NAMALWA (cell line): ENCODE measurements at places on chromosomes 12 and 14.

DNA sequence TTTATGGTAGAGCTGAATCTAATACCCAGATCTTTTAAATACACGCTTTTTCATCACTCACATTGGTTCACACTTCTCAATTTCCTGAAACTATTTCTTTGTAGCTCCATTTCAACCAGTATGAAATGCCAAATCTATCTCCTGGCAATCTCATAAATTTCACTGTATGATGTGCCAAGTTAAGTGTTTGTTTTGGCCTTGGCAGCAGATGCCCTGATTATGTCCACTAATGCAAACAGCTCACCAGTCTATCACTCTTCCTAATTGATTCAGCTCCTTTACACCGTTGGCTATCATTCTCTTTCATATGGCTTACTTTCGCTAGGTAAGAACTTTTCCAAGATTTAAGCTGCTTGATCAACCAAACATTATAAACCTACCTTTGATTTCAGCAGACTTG is 58.6 kb downstream of the ZFC3H1 start:
- DNase-seq, result no peak

DNA sequence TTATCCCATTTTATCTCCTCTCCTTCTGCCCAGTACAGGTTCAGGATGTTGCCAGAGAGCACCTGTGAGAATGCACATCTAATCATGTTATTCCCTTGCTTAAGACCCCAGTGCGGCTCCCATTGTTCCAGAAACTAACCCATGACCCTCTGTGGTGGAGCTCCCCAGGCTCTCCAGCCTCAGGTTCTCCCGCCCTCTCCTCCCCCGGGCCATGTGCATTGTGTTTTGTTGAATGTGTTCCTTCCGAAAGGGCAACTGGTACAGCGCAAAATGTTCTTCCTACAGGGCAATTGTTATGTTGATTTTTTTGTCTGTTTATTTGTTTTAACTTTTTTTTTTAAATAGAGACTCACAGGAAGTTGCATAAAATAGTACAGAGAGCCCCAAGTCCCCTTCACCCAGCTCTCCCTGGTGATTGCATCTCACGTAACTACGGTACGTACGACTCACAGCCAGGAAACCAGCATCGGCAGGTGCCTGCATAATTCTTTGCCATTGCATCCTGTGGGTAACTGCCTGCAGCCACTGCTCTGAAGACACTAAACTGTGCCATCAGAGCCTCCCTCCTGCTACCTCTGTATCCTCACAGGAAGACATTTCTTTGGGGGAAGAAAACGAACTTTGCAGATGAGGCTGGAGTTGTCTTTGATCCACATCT is 31.2 kb downstream of the TMEM132C start:
- no peak for DNase-seq

DNA sequence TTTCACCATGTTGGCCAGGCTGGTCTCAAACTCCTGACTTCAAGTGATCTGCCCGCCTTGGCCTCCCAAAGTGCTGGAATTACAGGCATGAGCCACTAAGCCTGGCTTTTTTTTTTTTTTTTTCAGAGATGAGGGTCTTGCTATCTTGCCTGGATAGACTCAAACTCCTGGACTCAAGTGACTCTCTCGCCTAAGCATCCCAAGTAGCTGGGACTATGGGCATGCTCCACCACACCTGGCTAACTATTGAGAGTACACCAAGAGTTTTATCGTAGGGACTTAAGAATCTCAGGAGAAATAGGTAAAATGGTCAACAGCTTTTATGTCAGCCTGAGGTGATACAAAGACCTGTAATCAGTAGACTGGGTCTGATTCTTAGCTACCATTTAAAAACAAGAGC is 31.2 kb upstream of the SIX1 start:
- no peak for DNase-seq

DNA sequence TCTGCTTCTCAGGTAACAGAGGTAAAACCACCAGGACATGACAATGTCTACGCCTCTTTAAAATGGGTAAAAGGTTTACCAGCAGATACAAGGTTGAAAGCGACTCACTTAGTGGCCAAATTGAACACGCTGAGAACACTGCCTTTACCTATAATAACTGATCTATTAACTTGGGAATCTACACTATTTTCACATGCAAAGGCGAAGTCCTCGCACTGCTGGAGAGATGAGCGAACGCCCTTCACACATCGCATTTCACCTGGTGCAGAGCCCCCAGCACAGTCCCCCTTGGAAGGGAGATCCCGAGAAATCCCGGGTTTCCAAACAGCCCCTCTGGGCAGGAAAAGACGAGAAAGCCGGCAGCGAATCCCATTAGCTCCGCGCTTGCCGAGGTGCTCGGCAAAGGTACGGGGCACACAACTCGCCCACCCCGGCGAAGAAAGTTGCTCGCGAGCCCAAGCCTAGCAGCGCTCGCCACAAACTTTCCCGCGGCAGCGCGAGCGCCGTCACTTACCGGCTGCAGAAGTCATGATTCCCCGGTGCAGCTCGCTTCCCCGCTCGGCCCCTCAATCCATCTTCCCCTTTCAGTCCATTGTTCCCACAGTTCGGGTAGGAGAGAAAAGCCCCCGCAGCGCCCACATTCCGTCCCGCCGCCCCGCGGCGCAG is 423 bp downstream of the FGD6 start:
- DNase-seq, result peak; percentile 60
